HT1080 (cell line): ENCODE measurements at places on chromosomes 11 and 22. TPM values are rescaled to one million over a fixed set of nuclear protein-coding genes. Genes with fewer than 3 reads are reported as not detected.
A peak's percentile ranks its signal among the peaks of the same experiment; 100 is the strongest.

GRCh38 chr11:14902650-14903350, 10.8 kb upstream of the CYP2R1 start:
- peak; percentile 59 for DNase-seq

OR2AG1 gene
- not detected in 2 replicates for total RNA-seq

MAPK8IP2 gene
- total RNA-seq = 0.37 and 0.47 TPM in 2 replicates

TMEM45B gene
- not detected in 2 replicates for total RNA-seq

DNA sequence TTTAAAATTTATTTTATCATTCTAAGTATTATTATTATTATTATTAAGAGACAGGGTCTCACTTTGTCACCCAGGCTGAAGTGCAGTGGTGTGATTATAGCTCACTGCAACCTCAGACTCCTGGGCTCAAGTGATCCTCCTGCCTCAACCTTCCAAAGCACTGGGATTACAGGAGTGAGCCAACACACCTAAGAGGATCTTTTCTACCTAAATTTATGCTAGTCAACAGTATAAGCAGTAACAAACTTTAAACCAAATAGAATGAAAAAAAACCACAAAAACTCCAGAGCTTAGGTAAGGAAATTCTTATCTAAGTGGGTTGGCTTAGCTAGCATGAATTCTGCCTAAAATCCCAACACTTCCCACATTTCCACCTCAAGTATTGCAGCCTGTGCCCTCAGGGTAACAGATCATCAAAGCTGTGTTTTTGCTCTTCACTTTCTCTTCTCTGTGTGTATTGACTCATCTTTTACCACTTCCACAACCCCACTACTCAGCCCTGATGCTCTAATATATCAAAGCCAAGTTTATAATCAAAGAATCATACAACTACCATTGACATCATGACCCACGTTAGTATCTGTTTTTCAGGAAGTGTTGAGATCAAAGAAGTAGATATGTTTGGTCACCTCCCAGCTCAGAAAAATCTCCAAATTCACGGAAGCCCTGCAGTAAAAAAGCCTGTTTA, 93.7 kb upstream of the SPON1 start:
- peak; percentile 76 for DNase-seq

GRCh38 chr11:67482275-67482826, 475 bp upstream of the AIP start:
- DNase-seq = no peak

DNA sequence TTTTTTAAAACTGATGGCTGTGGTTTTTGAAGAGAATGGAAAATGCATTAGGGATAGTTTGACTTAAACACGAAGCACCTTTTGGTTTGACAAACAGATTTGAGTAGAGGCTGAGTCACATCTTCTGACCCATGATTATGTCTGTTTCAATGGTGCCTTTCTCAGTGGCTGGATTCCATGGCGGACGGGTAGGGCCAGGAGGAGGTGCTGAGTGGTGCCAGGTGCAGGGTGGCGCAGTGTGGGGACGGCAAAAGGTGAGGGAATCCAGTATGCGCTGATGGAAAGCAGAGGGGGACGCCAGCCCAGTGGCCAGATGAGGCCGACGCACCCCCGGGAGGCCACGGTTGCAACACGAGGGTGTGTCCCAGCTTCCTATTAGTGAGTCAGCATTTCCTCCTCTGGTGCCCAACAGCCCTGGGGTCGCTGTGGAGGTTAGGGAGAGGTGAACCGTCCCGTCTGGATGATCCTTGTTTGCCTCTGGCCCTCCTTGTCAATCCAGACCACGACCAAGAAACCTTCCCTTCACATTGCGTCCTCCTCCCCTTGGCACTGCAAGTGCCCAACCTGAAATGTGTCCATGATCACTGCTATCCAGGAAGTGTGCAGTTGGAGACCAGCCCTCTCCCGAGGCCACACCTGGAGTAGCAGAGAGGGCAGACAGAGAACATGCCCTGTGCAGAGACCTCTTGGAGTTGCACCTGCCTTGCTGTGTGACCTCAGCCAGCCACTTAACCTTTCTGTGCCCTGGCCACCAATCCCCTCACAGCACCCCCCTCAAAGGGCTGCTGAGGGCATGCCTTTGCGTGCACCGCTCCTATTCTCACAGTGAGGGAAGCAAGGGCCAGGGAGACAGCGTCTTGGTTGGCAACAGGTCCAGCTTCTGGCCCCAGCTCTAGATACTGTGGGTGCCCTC, 32.5 kb upstream of the ATXN10 start:
- DNase-seq = peak; percentile 88

MFNG gene
- not detected in 2 replicates for total RNA-seq

- no peak for DNase-seq
Observed at GRCh38 chr11:131274233-131274632, 96.2 kb upstream of the NTM start.

DNA sequence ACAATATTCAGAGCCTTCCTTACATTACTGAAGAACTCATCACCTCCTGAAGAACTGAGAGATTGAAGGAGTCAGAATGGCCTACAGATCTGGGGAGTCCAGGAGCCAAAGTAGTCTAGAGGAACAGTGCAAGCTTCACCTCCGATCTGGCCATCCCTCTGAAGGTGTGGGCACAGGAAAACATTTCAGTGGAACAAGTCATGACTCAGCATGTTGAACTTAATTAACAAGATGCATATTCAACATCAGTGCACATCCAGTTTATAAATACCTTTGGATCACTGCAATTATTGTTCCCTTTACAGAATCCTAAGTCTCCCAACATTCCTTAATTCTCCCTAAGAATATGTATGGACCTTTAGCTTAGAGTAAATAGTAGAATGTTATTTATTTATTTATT, 25.5 kb downstream of the PAAF1 start:
- no peak for DNase-seq

DNA sequence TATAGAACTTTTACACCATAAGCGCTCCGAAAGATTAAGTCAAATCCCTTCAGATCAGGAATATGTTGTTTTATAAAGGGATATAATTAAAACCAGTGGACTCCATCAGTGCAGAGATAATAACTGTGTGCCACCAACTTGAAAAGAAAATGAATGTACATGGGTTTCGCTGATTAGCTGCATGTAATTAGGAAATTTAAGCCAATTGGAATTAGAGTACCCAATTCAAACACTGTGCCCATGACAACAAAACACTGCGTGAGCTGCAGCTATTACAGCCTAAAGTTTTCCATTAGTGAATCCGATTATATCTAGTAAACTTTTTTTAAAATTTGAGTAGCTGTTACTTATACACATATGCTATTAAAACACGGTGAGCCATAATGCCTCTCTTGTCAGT, 392.3 kb upstream of the ARHGAP42 start:
- no peak for DNase-seq

SLC22A12 gene
- not detected in 2 replicates for total RNA-seq

DNA sequence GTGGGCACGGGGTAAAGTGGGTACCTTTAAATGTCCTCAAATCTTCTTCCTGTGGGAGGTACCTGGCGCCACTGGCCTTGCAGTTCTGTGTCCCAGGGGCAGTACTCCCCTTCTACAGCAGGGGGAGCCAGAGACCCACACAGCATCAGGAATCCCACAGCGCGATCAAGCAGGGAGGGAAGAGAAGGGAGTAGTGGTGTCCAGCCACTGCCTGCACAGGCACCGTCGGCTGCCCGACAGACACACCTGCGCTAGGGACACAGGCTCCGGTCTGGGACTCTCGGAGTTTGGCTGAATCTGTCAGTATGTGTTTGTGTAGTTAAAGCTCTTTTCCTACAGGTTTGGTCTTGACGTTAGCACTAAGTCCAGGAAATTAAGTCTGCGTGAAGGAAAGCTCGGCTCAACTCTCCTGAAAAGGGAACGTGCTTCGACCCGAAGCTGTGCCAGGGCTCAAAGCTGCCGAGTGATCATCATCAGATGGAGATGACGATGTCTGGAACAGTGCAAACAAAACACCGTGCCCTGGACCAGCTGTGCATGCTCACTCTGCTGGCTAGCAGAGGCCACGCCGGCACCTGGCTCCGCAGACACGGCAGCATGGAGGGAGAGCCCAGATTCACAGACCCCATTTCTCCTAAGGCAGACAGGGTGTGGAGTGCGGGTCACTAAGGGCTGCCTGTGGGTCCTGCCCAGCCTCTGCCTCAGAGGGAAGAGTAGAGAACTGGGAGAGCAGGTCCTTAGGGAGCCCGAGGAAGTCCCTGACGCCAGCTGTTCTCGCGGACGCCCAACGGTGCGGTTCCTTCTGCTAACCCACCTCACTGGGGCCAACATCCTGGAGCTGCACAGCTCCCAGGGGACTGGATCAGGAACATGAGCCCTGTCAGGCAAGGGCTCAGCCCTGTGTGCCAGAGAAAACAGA, 56.0 kb upstream of the BID start:
- DNase-seq = peak; percentile 74

DNA sequence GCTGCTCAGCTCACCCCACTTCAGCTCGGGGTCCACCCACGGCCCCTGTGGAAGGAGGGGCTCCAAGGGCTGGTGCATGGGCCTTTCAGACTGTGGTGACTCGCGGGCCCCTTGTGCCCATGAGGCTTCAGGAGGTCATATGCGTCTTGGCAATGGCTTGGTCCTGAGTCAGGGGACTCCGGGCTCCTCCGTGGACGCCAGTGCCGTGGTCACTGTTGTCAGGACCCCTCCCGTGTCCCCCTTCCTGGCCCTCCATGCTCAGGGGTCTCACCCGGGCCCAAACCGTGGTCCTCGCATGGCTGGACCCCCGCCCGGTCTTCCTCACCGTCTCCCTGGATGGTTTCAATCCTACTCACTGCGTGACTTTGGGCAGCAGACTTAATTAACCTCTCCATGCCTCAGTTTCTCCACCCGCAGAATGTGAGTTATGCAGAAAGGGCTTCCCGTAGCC, 436.4 kb downstream of the TBC1D22A start:
- no peak for DNase-seq
